T follicular helper cell (primary cell): ENCODE measurements at places on chromosomes 4 and X.

- DNase-seq, result no peak
Observed at GRCh38 chr4:120318196-120318846, 251.7 kb upstream of the MAD2L1 start.

GRCh38 chrX:104427073-104427472 lies 138.9 kb upstream of the IL1RAPL2 start:
- DNase-seq, result no peak

GRCh38 chrX:45619290-45619689 lies 418.6 kb upstream of the DIPK2B start:
- DNase-seq, result no peak

- DNase-seq, result no peak
Observed at GRCh38 chr4:78058591-78059523, 1.7 kb downstream of the FRAS1 start.

GRCh38 chrX:39247536-39247935 lies 446.3 kb downstream of the MID1IP1 start:
- no peak for DNase-seq

DNA sequence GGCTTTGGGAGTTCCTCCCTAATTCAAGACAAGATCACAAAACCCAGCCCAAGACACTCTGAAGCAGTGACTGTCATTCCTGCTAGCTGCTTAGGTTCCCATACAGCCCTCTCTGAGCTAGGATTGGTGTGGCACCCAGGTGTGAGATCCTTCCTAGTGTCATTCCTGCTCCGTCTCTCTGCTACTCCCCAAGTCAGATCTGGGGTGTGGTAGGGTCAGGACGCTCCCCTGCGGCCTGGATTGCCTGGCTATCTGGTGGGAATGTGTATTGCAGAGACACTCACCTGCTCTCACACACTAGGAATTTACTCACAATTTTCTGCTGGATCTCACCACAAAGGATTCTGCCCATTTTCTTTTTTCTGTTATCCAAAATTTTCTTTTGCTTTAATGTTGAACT lies 560.8 kb upstream of the ATOH1 start:
- no peak for DNase-seq

DNA sequence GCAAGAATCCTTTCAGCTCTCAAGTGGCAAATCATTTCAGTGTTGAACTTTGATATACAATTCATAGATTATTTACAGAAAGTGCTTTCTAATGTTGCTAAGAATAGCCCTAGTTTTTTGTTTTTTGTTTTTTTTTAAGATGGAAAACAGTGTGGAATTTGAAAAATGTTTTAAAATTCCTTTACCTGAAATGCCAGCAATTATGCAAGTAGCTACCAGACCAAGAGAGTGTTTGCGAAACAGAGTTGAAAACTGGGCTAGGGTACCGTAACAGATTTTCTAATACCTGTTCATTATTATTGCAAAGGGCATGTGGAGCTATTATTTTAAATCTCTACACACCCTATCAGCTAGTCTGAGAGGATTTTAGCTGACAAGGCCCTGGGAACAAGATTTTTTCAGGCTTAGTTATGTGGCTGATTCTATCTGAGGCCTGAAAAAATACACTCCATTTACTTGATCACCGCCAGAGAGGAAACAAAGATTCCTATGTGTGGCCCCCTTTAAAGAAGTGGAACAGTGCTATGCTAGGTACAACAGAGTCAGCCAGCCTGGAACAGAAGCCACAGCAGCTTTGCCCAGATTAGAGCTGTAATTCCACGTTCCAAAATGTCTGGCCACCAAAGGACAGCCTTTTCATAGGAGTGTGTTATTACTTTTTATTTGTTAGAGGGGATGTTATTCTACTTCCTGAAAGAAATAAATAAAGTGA lies 46.9 kb upstream of the SLC39A8 start:
- no peak for DNase-seq

DNA sequence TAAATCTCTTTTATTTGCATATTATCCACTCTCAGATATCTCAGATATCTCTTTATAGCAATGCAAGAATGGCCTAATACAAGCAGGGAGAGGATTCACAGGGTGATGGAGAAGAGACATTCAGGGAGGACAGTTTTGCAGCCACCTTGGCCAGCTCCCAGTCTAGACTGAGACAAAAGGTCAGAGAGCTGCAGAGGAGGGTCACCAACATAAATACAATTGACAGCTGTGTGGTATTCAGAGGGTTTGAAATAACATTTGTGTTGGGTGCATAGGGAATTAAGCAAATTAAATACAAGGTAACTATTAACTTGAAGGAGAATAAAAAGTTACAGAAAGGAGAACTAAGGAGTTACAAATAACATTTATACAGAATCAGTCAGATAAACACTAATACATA lies 189.5 kb upstream of the TAPT1 start:
- no peak for DNase-seq

DNA sequence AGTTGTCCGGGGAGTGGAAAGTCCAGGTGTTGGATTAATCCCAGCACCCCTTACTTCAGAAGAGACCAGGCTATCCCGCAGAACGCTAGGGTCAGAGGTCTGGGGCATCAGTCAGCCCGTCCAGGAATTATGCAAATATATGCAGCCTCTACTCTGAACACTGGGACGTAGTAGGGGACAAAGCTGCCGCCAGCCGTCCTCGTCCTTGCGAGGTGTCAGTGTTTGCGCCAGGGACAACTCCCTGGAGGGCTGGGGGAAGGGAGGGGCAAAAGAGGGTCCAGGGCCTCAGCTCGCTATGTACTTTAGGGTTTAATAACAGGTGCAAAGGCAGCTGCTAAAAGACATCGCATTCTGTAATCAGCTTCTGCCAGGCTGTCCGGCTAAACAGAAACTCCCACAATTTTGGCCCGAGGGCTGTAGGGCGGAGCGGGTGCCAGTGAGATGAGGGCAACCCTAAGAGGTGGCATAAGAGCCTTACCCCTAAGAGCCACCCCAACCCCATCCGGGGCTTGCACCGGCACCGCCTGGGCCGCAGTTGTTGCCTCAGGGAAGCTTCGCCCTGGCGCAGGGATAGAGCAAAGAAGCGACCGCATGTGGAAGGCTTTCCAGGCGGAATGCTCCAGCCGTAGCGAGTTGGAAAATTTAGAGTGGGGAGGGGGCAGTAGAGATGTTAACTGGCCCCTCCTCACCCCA lies 8.4 kb downstream of the HAND2 start:
- DNase-seq, result no peak

- DNase-seq, result no peak
Observed at GRCh38 chr4:148344352-148344751, 97.9 kb downstream of the NR3C2 start.

DNA sequence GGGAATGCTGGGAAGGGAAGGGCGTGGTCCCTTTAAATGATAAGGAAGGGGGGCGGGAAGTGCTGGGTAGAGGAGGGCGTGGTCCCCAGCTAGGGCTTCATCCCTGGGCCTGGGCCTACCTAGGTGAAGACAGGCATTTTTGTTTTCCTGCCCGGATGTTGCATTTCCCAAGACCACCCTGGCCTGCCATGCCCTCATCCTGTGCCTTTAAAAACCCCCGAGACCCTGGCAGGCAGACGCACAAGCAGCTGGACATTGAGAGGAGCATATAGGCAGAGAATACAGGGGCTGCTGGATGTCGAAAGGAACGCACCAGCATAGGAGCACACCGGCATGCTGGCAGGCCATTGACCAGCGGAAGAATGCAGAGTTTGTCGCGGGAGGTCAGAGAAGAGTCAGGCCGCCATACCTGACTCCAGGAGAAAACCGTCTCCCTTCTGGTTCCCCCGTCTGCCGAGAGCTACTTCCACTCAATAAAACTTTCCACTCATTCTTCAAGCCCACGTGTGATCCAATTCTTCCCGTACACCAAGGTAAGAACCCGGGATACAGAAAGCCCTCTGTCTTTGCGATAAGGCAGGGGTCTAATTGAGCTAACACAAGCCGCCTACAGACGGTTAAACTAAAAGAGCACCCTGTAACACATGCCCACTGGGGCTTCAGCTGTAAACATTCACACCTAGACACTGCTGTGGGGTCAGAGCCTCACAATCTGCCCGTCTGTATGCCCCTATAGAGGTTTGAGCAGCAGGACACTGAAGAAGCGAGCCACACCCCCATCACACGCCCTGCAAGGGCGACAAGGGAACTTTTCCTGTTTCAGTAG lies 2.9 kb upstream of the AGA start:
- no peak for DNase-seq

DNA sequence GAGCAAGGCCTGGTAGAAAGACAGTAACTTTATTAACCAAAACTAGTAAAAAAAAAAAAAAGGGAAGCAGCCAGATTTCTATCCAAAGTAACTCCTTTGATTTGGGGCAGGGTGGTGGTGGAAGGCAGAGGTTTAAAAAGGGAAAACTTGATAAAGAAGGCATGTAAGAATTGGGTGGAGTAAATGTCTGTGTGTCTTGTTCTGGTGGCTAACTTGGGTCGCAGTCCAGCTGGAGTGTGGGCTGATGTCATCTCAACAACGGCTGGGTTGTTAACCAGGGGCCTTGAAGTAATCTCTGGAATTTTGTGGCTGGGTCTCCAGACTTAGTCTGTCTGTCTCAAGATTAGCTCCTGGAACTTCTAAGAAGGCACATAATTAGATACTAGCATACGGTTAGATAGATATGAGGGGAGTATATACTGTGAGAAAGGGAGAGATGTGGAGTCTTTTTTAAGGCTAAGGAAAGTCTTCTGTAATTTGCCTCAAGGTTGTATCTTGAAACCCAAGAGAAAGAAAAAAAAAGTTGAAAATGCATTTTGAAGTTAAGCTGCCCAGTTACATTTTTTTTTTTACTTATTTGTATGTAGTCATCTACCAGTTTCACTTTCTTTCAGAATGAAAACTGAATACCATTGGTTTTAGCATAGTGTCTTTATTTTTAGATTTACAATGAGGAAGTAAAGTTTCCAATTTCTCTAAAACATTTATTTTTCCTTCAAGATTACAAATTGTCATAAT lies 48.3 kb downstream of the MTHFD2L start:
- no peak for DNase-seq

DNA sequence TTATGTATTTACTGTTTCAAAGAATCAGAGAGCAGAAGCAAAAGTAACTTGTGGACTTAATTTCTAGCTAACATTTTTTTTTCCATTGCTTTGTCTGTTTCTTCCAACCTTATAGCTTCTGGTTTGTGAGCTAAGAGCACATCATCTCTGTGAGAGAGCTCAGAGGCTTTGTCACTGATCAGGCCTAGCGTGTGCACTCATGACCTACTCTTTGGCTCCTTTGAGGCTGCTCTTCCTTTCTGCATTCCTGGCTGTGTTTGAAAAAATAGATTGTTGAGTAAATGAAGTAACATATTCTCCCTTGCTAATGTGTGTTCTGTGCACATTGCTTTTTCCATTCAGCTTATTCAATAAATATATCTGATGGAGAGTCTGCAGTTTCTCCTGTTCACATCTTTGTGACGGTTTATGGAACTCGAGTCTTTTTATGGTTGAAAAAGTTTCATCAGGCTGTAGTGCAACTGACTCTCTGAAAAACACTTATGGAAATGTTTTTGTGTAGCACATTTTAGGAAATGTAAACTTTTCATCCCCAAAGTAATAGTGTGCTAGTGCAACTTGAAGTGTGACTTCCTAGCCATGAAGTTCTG lies 133.0 kb downstream of the RAPGEF2 start:
- DNase-seq, result no peak

GRCh38 chr4:180717451-180718033 lies 1525.7 kb upstream of the TENM3 start:
- no peak for DNase-seq

- DNase-seq, result no peak
Observed at GRCh38 chr4:12579172-12579571, 905.0 kb downstream of the RAB28 start.

GRCh38 chr4:100929758-100930157 lies 411.9 kb upstream of the EMCN start:
- DNase-seq, result no peak

GRCh38 chrX:32495855-32496254 lies 715.5 kb downstream of the DMD start:
- no peak for DNase-seq

- DNase-seq, result no peak
Observed at GRCh38 chr4:168695288-168695687, 198.4 kb downstream of the PALLD start.

DNA sequence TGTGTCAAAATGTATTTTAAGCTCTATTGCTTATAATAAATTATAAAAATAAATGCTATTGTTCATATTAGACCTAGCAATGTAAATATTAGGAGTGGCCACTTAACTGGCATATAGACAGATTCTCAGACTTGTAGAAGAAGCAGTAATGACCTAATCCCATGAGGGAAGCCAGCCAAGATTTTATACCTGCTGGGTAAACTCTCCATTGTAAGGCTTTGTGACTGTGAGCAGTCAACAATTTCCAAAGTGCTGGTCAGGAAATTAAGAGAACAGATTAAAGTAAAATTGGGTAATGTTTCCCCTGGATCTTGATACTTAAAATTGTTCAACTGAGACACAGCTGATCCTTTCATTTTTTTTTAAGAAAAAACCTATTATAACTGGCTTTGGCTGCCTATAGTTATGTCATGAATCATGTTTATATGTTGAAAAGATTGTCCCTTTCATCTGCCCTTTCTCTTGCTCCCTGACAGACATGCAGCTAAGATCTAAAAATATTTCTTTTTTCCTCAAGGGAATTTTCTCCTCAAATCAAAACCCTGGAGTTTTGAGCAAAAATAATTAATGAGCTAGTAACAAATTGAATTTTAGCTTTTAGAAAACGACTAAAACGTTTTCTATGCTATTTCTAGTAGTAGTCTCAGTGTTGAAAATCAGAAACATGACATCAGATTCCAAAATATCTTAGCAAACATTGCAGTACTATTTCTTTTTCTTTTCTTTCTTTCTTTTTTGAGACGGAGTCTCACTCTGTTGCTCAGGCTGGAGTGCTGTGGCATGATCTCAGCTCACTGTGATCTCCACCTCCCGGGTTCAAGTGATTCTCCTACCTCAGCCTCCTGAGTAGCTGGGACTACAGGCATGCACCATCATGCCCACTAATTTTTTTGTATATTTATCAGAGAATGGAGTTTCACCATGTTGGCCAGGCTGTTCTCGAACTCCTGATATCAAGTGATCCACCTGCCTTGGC lies 77.9 kb downstream of the ADGRL3 start:
- DNase-seq, result no peak

- DNase-seq, result no peak
Observed at GRCh38 chr4:56656346-56656643, 24.8 kb downstream of the HOPX start.

DNA sequence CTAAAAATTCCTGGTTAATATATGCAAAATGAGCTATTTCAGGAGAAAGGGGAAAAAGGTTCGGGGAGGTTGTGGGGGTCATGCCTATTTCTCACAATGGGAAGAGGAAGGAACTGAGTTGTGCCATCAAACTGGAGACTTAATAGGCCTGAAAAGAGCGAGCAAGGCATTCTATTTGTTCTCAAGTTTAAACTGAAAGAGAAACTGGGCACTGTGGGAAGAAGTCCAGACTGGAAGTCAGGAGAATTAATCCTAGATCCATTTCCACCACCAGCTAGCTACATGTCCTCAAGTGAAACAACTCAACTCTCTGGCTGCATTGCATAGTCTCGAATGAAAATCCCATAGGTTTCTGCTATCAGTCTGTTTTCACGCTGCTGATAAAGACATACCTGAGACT lies 50.6 kb downstream of the PPARGC1A start:
- no peak for DNase-seq

DNA sequence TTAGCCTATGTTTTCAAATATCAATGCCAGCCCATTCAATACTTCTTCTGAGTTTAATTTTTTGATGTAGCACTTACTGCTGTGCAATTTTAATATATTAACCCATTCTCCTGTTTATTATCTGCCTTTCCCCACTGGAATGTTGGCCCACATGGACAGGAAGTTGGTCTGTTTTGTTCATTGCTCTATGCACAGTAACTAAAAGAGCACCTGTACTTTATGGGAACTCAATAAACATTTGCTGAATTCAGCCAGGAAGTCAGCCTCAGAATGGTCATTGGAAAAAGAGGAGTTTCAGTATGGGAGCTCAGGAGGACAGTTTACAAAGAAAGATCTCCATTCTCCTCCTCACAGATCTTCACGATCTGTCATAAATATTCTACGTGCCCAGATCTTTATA lies 510.5 kb upstream of the AGA start:
- no peak for DNase-seq
